CMK (cell line): ENCODE measurements at places on chromosomes 6 and 20.

DNA sequence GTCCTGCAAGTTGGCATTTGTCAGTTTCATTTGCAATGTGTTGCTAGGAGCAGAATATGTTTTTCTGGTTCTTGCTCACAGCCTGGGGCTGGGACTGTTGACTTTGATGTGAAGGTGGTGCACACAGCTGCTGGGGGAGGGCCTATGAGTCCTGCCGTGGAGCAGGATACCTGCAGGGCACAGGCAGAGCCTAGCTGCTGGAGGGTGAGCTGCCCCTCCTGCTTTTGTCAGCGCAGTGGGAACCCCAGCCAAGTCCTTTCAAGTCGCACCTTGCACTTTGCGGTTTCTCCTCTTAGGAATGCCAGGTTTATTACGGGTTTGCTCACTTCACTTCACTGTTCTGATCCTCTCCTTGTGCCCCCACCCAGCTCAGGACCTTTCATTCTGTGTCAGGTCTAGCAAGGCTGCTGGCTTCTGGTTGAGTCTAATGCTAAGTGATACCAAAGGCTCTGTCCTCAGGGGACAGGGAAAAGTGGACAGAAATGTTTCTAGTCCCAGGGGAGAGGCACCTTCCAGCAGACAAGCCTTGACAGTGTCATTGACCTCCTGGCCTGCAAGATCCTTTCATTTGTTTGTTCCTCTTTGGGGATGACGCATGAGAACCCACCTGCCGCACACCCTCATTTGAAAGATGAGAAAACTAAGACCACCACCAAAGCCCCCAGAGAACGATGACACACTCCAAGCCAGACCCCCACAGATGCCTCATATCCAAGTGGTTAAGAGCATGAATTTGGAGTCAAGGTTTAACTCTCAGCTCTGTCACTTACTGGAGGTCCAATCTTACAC lies 2.7 kb upstream of the SPO11 start:
- no peak for DNase-seq

DNA sequence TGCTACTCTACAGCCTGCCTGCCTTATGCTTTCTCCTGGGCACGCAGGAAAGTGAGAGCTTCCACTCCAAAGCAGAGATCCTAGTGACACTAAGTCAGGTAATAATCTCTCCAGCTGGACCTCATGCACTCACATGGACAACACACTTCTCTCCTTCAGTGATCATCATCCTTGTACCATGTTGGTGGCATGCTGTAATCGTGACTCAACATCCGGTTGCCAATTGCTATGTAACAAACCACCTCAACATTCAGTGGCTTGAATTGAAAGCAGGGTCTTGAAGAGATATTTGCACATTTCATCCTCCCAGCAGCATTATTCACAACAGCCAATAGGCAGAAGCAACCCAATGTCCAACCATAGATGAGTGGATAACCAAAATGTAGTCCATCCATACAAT lies 40.3 kb upstream of the PPP1R3G start:
- no peak for DNase-seq

DNA sequence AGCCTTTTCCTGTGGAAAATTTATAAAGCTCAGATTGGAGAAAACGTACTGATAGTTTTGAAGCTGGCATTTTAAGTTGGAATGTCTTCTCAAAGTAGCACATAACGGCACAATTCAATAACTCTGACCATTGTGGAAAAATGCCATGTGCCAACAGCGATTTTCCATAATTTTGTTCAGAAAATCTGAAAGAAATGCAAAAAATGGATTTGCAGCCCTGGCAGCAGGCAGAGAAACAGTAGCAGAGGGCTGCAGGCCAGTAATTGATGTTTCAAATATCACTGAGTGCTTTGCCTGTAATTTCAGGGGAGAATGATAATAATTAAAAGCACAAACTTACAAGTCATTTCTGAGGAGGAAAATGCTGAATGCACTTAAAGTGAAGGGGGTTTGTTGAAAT lies 507.4 kb downstream of the MAFB start:
- no peak for DNase-seq

DNA sequence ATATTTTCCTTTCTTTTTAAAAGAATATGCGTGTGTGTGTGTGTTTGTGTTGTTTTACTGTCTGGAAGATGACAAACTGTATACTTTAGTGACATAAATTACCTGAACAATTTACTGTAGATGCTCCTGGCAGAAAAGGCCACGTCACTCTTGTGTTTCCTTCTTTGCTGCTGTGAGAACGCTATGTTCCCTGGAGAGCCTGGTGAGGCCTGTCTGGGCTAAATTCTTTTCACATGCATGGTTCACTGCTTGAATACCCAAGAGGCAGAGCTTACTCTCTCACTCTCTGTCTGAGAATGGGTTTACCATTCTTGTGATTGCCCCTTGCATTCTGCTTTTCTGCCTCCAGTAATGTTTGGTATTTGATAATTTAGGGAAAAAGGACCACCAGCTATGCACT lies 64.3 kb downstream of the EDN1 start:
- no peak for DNase-seq

DNA sequence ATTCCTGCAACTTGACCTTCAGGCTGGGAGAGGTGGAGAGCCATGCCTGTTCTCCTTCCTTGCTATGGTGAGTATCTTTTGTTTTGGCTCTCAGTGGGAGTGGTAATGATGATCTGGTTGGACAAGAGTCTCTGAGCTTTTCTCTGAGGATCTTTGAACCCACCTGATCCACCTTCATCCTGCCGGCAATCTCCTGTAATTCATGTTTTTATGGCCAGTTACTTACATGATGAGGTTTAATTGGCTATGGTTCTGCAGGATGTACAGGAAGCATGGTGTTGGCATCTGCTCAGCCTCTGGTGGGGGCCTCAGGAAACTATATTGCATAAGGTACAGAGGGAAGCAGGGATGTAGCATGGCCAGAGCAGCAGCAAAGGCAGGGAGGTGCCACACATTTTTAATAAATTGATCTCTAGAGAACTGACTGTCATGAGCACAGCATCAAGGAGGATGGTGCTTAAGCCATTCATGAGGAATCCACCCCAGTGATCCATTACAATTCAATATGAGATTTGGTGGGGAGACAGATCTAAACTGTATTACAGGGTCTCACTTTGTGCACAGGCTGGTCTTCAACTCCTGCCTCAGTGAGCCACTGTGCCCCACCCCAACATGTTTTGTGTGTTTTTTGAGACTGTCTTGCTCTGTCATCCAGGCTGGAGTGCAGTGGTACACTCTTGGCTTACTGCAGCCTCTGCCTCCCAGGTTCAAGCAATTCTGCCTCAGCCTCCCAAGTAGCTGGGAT lies 10.0 kb downstream of the HSPA1B start:
- DNase-seq, result no peak

DNA sequence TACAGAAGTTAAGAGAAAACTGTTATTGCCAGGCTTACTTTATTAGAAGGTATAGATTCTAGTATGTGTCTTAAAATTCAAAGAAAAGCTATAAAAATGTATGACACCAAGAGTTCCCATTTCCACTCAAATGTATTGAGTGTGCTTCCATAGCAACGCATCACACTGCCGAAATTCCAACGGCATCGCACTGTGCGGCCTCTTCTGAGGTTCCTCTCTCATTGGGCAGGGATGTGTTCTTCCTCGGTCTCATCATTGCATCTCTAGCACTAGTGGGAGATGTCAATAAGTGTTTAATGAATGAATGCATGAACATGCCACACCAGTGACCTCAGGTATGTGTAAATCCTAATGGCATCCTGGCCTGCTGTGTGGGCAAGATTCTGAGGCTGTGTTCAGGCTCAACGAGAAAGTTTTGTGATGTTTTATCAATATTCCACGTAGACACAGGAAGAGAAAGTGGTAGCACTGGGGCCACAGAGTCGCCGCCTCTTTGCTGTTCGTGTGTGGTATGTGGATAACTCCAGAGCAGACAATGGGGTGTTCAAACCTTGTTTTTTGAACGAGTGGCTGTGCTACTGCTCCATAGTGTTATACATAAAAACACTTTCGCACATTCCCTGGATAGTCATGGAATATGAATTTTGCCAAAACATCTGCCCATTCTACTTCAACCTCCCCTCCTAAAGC lies 171.6 kb downstream of the ADGB start:
- no peak for DNase-seq

- no peak for DNase-seq
These were observed 271.8 kb downstream of the PRL start for GRCh38 chr6:22024973-22025467.

DNA sequence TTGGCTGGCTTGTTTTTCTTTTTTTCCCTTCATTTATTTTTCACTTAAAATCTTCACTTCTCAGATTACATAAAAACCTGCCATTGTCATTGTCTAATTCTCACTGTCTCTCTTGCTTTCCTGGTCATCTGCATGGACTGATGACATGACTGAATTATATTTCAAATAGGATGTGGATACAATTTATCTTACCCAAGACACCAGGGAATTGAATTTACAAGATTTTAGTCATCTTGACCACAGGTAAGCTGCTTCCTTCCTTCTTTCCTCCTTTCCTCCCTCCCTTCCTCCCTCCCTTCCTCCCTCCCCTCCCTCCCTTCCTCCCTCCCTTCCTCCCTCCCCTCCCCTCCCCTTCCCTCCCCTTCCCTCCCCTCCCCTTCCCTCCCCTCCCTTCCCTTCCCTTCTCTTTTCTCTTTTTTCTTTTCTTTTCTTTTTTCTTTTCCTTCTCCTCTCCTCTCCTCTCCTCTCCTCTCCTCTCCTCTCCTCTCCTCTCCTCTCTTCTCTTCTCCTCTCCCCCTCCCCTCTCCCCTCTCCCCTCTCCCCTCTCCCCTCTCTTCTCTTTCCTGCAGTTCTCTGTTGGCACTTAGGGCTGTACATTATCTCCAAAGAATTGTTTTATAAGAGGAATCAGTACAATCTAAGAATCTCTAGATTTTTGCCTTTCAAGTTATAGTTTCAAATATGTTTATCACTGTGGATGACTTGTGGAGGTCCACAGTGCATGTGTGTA lies 171.5 kb downstream of the CARMIL1 start:
- no peak for DNase-seq

DNA sequence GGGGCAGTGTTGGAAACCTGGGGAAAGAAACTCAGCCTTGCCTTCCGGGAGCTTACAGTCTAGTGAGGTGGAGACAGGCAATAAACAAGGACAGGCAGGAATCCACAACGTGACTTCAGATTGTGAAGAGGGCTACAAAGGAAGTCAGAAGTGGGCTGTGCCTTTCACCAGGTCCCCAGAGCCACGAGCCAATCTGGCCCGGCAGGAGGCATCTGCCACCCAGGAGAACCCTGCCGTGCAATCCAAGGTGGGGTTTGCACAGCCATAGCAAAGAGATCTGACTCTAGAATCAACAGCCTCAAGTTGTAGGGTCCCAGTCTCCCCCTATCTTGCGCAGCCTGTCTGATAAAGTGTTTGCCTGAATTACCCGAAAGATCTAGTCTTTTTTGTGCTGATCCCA lies 5.5 kb downstream of the SLC32A1 start:
- DNase-seq, result no peak

DNA sequence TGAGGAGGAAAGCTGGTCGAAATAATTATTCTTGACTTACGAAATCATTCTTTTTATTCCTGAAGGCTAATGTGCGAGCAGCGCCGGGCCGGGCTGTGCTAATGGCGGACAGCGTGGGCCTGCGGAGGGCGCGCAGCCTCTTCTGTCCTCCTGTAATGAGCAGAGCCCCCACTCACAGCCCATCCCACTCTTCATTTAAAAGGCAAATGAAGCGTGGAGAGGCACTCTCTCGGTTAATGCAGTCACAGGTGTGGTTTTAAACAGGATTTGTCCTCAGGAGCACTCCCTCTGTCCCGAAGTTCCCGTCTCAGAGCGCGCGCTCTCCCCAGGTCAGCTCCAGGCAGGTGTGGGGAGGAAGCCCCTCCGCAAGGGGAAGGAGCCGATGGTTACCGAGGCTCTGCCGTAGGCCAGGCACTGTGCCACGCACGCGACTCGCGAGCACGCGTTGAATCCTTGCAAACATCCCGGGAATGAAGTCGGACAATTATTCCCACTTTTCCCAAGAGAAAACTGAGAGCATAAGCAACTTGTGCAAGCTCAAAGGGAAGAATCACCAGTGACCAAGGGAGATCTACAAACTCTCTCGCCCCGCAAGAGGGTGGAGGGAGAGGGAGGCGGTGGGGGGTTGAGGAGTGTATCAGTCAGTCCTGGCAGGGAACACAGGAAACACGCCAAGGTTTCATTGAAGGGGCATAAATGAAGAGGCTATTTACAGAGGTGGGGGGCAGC lies 35.5 kb upstream of the ZFAND3 start:
- DNase-seq, result no peak

DNA sequence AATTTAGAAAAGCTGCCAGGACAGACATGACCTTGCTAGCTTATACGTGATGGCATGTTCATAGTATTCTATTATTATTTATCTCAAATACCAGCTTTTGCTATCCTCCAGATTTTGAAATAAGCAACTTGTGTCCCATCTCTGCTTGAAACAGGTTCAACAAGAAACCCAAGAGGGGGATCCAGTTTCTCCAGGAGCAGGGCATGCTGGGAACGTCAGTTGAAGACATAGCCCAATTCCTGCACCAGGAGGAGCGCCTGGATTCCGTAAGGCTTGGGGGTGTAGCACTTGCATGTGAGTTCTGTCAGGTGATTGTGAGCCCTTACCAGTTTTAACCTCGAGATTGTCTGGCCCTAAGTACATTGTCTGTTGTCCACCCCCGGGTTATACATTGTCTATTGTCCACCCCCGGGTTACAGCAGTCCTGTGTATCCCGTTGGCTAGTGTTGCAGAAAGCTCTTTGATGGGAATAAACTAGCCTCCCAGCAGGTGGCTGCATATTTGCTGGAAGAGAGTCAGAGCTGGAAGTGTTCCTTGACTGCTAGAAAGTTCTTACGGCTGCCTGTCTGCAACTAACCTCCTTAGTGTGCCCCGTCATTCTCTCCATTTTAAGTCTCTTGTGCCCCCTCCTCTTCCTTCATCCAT lies 61.4 kb upstream of the CSE1L start:
- DNase-seq, result no peak

GRCh38 chr20:199996-200395 lies 10.5 kb upstream of the DEFB128 start:
- DNase-seq, result no peak

- no peak for DNase-seq
These were observed 78.5 kb downstream of the TRMT11 start for GRCh38 chr6:126064748-126065401.

DNA sequence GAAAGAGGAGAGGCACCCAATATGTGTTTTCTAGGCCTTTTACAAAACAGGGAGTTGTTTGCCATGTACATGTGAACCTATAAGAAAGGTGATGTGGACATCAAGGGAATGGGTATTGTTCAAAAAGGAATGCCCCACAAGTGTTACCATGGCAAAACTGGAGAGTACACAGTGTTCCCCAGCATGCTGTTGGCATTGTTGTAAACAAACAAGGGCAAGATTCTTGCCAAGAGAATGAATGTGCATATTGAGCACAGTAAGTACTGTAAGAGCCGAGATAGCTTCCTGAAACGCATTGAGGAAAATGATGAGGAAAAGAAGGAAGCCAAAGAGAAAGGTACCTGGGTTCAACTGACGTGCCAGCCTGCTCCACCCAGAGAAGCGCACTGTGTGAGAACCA lies 13.1 kb downstream of the QRSL1 start:
- DNase-seq, result no peak

GRCh38 chr20:39897781-39898466 lies 791.1 kb downstream of the MAFB start:
- no peak for DNase-seq
